ENCODE measurements at places on chromosomes 3 and 15.

DNA sequence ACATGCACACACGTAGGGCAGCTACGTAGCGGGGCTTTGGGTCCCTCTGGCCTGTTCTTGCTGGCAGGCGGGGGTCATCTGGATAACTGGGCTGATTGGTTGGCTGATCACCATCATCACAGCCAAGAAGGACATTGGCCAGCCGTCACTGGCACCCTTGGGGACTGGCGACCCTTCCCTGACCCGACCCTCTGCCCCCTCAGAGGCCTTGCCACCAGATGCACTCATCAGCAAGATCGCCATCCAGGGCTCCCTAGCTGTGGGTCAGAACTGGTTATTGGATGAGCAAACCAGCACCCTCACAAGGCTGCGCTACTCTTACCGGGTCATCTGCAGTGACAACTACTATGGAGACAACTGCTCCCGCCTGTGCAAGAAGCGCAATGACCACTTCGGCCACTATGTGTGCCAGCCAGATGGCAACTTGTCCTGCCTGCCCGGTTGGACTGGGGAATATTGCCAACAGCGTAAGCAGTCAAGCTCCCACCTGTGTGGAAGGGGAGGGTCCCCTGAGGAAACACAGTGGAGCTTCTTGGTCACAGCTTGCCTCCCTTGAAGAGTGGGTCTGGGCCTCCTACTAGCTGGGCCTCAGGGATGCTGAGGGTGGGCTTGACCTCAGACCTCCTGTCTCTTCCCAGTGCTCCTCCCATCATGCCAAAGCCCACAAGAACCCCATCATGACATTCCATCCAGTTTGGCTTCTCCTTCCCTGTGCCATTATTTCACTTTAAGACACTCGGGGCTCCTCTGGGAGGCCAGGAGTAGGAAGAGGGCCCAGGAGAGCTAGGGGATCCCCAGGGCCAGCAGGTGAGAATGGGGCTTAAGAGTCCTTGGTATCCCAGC, 2.4 kb downstream of the DLL4 start:
- DNase-seq: no peak

GRCh38 chr3:96209699-96210098, 604.7 kb upstream of the EPHA6 start:
- DNase-seq: no peak

GRCh38 chr15:68526269-68526668, 52.5 kb upstream of the CORO2B start:
- no peak for DNase-seq

DNA sequence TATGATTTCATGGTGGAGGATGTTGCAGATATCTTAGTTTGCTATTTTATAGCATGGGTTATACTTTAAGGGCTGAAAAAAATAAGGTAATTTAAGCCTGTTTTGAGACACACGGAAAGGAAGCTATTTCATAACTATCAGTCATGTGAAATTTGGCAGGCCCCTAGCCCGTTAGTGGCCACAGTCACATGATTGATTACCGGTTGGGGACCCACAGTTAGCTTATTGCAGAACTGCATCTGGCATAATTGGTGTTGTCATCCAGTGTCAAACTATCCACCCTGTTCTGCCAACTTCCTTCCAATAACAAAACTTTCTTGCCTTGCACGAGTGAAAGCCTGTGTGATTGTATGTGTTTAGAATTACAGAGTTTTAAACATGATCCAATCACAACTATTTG, 35.2 kb downstream of the FNDC3B start:
- DNase-seq: no peak

GRCh38 chr15:60074181-60074885, 70.2 kb downstream of the FOXB1 start:
- DNase-seq: no peak

DNA sequence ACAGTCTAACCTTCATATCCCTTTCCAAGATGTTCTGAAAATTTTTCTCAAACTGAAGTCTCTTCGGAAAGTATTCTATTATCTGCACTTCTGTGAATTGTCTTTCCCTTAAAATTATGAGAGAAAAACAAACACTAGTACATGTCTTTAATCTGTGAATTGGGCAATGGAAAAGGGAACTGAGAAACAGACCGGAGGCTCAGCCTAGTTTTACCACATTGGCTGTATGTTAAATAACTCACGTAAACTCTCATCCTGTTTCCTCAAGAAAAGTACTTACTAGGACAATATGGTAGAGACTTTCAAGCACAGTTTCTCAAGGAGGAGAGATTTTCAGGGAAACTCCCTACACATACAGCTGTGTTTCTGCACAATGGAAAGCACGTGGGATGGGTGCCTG, 982.2 kb upstream of the SEMA6D start:
- no peak for DNase-seq

DNA sequence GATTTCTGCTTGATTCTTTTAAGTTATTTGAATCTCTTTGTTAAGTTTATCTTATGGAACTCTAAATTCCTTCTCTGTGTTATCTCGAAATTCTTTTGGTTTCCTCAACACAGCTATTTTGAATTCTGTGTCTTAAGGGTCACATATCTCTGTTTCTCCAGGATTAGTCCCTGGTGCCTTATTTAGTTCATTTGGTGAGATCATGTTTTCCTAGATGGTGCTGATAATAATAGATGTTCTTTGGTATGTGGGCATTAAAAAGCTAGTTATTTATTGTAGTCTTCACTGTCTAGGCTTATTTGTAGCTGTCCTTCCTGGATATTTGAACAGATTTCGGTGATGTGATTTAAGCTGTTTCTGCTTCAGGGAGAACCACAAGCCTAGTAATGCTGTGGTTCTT, 615.6 kb upstream of the NECTIN3 start:
- DNase-seq: no peak

DNA sequence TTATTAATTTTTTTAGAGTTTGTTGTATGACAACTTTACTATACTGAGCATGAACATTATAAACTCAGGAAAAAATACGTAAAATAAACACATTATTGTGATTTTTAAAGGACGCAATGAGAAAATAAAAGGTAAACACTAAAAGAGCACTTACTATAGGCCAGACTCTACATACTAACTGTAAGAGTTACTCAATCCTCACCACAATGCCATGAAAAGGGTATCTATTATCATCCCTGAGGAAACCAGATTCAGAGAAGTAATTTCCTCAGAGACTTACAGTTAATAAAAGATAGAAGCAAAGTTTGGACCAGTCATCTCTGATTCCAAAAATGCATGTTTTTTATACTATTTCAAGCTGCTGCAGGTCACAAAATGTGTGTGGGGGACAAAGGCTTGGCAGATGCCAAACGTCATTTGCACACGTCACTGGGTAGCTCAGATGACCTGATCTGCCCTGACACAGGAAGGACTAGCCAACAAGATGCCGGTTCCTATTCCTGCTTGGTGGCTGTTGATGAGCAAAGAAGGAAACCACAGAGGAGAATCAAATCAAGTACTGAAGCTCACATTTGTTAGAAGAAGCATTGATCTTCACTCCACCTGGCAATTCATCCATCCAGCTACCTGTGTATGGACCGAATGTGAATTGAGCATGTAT, 42.3 kb downstream of the KLHL6 start:
- no peak for DNase-seq

- DNase-seq: no peak
These were observed 50.0 kb upstream of the DGKG start for GRCh38 chr3:186411994-186412393.
